ENCODE measurements at places on chromosomes 4 and X.

GRCh38 chr4:81204571-81204970, 10.5 kb downstream of the PRKG2 start:
- no peak for DNase-seq

GRCh38 chr4:76699751-76700310, 198.1 kb downstream of the SOWAHB start:
- DNase-seq, result no peak

GRCh38 chr4:149784018-149784417, 31.6 kb downstream of the IQCM start:
- DNase-seq, result no peak

DNA sequence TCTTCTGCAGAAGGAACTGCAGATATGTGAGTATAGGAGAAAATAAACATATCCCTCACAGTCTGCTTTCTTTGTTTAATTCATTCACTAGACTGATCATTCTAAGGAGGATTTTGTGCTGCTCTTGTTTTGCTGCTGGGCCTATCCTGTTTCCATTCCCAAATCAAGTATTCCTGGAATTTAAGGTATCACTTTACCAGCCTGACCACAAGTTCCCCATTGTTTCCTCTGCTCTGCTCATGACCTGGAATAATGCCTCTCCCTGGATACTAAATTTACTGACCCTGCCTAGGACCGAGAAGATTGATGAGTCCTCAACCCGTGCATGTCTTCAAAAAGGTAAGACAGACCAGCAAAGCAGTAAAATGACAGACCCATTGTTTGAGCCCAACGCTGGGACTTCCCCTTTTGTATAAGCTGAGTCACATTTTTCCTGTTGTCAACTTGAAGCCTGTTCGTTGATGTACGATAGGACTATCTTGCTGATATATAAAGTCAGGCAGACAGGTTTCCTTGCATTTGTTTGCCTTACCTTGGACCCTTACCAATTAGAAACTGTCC, 85.5 kb upstream of the TET2 start:
- no peak for DNase-seq

GRCh38 chrX:69148946-69149345, 16.3 kb downstream of the PJA1 start:
- DNase-seq, result no peak

- no peak for DNase-seq
Measured at GRCh38 chrX:9542106-9542760, 77.4 kb downstream of the TBL1X start.

- no peak for DNase-seq
Measured at GRCh38 chr4:109699553-109700225, 3.6 kb downstream of the CASP6 start.
